ENCODE measurements at places on chromosomes 11 and 22.

GRCh38 chr11:1751531-1751921 lies 1.1 kb upstream of the IFITM10 start:
- DNase-seq = no peak

GRCh38 chr11:38130976-38131375 lies 1532.9 kb upstream of the RAG2 start:
- DNase-seq = no peak

DNA sequence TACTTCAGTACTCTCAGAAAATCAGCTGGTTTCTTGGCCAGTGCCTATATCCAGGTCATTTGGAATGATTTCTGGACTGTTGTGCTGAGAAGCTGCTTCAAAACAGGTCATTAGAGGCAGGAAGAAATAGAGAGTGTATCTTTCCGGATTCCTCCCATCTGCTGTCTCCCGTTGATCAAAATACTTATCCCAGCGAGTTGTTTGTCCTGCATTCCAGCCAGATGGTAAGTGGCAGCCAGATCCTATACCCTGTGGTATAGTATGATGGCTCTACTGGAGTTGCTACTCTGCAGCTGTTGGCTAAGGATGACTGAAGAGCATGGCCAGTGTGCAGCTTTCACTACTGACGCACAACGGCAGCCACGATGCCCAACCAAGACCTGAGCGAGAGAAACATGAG lies 560.9 kb upstream of the ANO5 start:
- DNase-seq = no peak

DNA sequence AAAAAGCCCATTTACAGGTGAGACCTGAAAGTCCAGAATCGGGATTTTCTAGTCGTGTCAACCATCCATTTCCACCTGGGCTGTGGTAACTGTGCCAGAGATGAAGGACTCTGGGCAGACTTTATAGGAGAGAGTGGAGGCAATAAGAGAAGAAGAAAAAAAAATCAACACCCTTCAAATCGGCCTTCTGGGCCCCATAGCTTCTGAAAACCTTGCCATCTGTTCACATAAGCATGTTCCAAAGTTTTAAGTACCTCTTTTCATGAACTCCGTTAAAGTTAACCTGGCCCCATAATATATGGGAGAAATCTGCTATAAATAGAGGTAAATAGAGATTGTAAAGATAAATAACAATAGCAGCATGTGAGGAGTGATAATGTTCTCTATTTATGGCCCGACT lies 470.5 kb downstream of the MIAT start:
- no peak for DNase-seq

- no peak for DNase-seq
Measured at GRCh38 chr11:112320668-112321067, 60.0 kb upstream of the PLET1 start.

- no peak for DNase-seq
Measured at GRCh38 chr11:128453444-128454336, 133.7 kb downstream of the ETS1 start.

- DNase-seq = no peak
Measured at GRCh38 chr11:74663315-74663714, 67.9 kb downstream of the CHRDL2 start.

- no peak for DNase-seq
Measured at GRCh38 chr11:76627606-76628005, 42.9 kb downstream of the LRRC32 start.

DNA sequence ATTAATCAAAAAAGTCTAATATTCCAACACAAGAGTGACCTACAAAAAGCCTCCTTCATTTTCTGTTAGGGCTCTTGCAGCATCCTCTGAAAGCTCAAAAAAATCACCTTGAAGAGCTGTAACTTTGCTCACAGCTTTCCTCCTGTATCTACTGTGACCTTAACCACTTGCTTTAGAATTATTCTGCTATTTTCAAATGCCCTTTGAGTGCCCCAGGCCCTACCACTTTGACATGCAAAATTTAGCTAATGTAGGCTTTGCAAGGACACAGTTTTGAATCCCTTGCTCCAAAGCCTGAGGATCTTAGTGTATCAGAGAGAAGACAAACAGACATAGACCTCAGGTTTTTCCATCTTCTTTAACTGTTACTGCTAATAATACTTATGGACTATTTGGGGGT lies 253.1 kb downstream of the LRRC4C start:
- no peak for DNase-seq

GRCh38 chr11:106998916-106999188 lies 19.4 kb downstream of the GUCY1A2 start:
- no peak for DNase-seq

GRCh38 chr11:61309739-61310138 lies 14.6 kb upstream of the VWCE start:
- no peak for DNase-seq

DNA sequence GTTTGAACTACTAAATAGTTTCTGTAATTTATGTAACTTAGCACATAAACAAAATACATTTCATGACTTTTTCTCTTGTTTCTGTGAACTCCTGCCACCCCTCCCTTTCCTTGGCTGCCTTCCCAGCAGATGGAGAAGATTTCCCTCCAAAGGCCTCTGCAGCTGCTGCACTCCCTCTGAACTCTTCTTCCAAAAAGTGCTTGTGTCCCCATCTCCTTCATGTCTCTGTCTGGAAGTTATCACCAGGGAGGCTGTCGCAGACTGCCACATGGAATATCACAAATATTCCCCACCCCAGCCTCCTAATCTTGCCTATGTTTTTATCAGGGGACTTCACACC lies 1068.3 kb downstream of the OPCML start:
- no peak for DNase-seq

- no peak for DNase-seq
Measured at GRCh38 chr11:77195071-77195755, 67.2 kb downstream of the MYO7A start.

DNA sequence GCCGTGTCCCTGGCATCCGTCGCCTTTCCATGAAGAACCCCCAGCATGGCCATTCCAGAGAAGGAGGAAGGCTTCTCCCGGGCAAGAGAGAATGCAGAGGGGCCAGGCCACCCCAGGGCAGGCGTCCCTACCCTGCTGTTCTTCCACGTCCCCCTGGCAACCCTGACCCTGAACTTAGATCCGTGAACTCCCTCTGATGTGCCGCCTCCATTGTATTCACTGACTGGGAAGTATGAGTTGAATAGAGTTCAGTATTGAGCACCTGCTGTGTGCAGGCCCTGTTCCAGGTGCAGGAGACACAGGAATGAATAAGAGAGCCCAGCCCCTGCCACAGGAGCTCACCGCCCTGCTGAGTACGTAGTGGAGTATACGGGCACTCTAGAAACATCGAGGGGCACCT lies 29.1 kb upstream of the RELT start:
- DNase-seq = no peak

GRCh38 chr11:85752890-85753581 lies 57.9 kb downstream of the SYTL2 start:
- DNase-seq = peak; percentile 73

DNA sequence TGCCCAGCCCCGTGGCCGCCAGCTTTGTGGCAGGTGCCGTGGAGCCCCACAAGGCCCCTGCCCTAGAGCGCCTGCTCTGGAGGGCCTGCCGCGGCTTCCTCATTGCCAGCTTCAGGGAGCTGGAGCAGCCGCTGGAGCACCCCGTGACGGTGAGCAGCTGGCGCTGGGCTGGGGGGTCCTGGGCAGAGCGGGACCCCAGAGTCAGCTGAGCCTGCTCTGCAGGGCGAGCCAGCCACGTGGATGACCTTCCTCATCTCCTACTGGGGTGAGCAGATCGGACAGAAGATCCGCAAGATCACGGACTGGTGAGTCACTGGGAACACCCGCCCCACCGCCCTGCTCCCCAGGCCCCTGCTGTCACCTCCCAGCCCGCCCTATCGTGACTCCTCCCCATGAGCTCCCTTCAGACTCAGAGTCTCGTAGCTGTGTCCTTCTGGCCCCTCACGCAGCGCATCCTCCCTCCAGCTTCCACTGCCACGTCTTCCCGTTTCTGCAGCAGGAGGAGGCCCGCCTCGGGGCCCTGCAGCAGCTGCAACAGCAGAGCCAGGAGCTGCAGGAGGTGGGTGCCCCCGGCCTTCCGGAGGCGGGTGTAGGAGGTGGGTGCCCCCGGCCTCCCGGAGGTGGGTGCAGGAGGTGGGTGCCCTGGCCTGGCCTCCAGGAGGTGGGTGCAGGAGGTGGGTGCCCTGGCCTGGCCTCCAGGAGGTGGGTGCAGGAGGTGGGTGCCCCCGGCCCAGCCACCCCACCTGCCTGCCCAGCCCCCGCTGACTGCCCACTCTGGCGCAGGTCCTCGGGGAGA lies 4.7 kb downstream of the TCIRG1 start:
- DNase-seq = no peak

DNA sequence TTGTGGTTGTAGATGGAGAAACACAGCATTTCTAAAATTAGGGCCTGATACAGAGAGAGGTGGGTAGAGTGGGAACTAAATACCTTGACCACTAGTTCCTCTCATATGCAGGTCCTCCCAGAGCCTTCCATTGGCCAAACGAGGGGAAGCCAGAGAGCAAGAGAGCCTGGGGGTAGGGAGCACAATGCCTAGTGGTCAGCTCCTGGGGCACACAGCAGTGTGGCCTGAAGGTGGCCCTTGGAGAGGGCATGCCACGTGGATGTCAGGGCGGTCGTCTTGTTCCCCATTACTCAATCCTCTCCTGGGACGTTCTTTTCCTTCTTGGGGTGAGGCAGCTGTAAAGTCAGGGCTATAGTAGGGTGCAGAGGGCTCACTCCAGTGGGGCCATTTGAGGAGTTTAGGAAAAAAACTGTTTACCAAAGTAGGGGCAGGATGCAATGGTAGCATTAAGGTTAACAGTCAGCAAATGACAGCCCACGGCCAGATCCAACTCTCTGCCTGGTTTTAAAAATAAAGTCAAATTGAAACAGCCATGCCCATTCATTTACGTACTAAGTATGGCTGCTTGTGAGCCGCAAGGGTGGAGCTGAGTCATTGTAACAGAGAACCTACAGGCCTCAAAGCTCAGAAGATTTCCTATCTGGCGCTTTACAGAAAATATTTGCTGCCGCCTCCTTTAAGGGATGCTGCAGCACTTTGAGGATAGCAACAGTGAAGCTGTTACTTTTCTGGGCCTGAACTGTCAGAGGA lies 7.6 kb downstream of the MYO18B start:
- no peak for DNase-seq

DNA sequence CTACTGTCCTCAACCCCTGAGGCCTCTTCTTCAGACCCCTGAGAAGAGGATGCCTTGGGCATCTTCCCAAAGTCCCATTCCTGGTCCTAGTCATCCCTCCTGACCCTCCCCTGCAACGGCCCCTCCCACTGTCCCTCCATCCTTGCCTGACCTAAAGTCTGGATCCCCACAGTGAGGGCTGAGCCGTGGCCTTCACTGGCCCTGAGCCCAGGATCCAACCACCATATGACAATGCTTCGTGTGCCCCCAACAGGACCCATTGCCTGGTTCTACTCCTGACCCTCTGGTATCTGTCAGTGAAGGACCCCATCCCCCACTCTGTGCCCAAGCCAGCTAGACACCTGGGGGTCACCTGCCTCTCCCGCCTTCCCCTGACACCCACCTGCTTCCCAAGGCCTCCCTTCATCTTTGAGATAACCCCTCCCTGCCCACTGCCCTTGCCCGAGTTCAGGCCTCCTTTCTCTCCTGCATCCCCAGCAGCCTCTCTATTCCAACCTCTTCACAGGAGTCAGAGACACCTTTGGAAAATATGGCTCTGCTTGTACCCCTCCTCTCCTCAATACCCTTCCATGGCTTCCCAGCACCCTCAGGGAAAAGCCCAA lies 48.0 kb downstream of the LRRC32 start:
- DNase-seq = no peak

DNA sequence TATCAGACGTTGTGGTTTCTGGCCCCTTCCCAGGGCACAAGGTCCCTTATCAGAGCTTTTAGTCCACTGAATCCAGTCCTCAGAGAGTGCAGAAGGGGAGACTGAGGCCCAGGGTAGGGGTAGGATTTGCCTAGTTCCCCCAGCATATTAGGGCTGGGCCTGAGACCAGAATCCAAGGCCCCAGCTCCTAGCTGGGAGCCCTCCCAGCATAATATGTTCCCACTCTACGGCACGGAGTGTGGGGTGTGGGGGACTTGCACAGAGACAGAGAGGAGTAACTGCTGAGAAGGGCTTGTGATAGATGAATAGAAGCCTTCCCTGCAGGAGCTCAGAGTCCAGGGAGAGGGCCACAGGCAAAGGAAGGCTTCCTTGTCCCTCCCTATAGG lies 43.8 kb downstream of the NEU3 start:
- no peak for DNase-seq

- DNase-seq = no peak
Measured at GRCh38 chr22:48920776-48921241, 906.9 kb downstream of the BRD1 start.

- DNase-seq = no peak
Measured at GRCh38 chr22:50626314-50626849, 1.6 kb downstream of the ARSA start.

GRCh38 chr11:75084883-75085282 lies 11.8 kb downstream of the OR2AT4 start:
- DNase-seq = no peak

GRCh38 chr11:48055292-48056132 lies 75.2 kb downstream of the PTPRJ start:
- peak; percentile 12 for DNase-seq

DNA sequence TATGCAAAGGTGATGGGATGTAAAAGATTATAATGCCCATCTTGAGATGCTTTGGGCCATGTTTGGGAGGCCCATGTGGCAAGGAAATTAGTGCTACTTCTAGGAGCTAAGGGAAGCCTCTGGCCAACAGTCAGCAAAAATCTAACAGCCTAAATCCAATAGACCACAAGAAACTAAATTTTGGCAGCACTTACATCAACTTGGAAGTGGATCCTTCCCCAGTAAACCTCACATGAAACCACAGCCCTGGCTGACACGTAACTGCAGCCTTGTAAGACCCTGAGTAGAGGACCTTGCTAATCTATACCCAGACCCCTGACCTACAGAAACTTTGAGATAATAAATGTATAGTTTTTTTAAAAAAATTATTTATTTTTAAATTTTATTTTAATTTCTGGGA lies 13.1 kb upstream of the GRK3 start:
- no peak for DNase-seq

- DNase-seq = peak; percentile 51
Measured at GRCh38 chr22:46370584-46371291, 35.2 kb downstream of the TRMU start.

DNA sequence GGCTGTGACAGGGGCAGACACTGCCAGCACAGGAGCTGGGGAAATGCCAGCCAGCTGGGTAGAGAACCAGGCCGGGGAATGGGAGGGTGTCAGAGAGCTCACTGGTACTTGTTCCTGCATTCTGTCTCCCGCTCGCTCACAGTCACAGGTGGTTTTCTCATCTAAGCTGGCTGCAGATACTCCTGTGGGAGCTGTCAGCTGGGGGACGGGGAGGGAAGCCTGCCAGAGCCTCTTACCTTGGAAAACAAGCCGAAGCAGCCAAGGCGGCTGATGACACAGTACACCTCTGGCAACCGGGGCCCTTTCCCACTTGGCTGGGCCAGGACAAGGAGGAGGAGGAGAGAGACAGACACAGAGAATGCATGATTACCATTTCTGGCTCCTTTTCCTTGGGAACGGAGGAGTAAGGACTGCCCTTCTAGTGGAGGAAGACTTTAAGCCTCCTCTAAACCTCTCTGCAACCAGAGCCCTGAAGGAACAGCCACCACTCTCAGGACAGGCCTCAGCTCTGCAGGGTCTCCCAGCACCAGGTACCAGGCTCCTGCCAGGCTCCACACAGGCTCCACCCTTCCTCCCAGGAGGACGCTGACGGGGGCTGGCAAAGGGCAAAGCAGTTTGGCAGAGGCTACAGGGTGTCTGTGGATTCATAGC lies 25.1 kb downstream of the RPL27A start:
- DNase-seq = no peak

- DNase-seq = no peak
Measured at GRCh38 chr11:47437746-47438418, 11.1 kb downstream of the RAPSN start.

All from stimulated activated CD8-positive, alpha-beta memory T cell treated with anti-CD3 and anti-CD28 coated beads, Interleukin-4, amount 100 ng/mL, for 4 hours (primary cell).